Cardiac muscle cell (in vitro differentiated cells and primary cell): ENCODE measurements at places on chromosomes 5 and 9. TPM values are rescaled to one million over a fixed set of nuclear protein-coding genes. Genes with fewer than 3 reads are reported as not detected.

DNA sequence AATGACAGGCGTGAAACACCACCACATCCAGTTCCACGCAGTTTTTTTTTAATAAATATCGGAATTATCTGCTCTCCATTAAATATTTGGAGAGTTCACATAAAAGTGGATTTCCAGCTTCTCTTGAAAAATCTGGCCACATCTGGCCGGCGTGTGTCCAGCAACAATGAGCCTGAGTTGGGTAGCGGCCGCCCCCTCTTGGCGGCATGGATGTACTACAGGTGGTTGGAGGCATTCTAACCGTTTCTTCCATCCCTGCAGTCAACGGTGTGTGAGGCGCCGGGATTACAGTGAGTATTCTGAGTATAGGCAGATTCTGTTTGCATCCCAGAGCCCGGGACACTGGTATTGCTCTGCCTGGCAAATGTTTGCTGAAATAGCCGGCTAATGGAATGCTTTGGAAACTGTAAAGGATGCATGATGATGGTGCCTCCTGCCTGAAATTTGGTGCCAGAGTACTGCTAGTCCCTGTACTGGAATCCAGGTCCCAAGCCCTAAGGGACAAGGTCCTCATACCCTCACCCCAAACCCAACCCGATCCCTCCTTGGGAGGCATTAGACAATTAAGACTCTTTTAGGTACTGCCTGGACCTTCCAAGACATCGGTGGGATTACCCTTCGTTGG, 13.6 kb upstream of the GM2A start:
- no peaks in the 10 kb centered on the region for H3K36me3 ChIP-seq
- H3K27ac ChIP-seq: peak overlapping the region; percentile 97
- peaks cover 21% of the 10 kb centered on the region for H3K4me1 ChIP-seq
- H3K27me3 ChIP-seq: no peaks in the 10 kb centered on the region
- DNase-seq: peak; percentile 87
- H3K4me3 ChIP-seq: no peak overlapping the region

- H3K36me3 ChIP-seq: no peaks in the 10 kb centered on the region
- no peak overlapping the region for H3K4me3 ChIP-seq
- no peaks in the 10 kb centered on the region for H3K4me1 ChIP-seq
- no peak overlapping the region for H3K27ac ChIP-seq
- no peaks in the 10 kb centered on the region for H3K27me3 ChIP-seq
Observed at GRCh38 chr9:133456409-133456808, 3.4 kb upstream of the CACFD1 start.

GRCh38 chr9:104923289-104923688, 4.7 kb downstream of the ABCA1 start:
- peaks cover 9% of the 10 kb centered on the region for H3K4me1 ChIP-seq
- no peak overlapping the region for H3K4me3 ChIP-seq
- no peaks in the 10 kb centered on the region for H3K27me3 ChIP-seq
- H3K27ac ChIP-seq: no peak overlapping the region
- DNase-seq: no peak

- DNase-seq: no peak
- H3K27me3 ChIP-seq: peaks cover 19% of the 10 kb centered on the region
- H3K27ac ChIP-seq: no peak overlapping the region
- no peaks in the 10 kb centered on the region for H3K36me3 ChIP-seq
Observed at GRCh38 chr9:69824499-69825252, 4.1 kb downstream of the CFAP95 start.

DNA sequence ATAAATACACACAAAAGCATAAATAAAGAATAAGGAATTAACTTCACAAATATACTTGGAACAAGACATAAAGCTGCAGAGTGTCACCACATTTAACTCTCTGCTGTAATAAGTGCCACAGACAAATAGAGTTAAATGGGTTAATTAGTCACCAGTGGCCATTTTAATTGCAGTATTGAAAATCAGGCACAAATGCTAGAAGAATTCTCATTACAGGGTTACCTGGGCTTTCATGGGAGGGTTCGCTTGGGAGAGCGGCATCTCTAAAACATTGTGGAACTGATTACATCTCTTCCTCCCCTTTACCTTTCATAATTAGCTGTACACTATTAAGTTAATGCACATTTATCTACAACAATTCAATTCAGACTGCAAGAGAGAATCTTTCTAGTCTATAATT, 505.3 kb upstream of the DAP start:
- H3K36me3 ChIP-seq: no peaks in the 10 kb centered on the region
- H3K4me1 ChIP-seq: no peaks in the 10 kb centered on the region
- H3K27ac ChIP-seq: no peak overlapping the region
- DNase-seq: no peak
- H3K4me3 ChIP-seq: no peak overlapping the region

Gene NR2F1-AS1
- total RNA-seq: 0.25 and 0.45 TPM in 2 replicates

Gene PCDHB1
- total RNA-seq: 0.03 and 0.07 TPM in 2 replicates

Gene TPD52L3
- total RNA-seq: not detected in 2 replicates

GRCh38 chr9:91102269-91102668, 259.4 kb downstream of the AUH start:
- no peak overlapping the region for H3K27ac ChIP-seq
- DNase-seq: no peak
- H3K36me3 ChIP-seq: no peaks in the 10 kb centered on the region

DNA sequence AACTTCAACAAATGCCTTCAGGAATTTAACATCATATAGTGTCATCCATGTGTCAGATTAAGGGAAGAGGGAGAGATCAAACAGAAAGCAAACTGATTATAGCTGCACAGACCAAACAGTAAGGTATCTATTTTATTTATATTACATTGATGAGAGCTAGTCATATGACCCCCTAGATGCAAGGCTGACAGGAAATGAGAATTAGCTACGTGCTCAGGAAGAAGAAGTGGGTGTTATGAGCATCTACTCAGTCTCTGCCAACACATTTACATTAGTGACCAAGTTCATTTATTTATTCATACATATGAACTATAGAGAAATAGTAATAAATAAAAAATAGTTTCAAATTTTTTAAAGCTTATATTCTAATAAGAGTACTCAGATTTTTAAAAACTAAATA, 787.3 kb downstream of the KCTD16 start:
- no peaks in the 10 kb centered on the region for H3K36me3 ChIP-seq
- DNase-seq: no peak
- H3K4me1 ChIP-seq: no peaks in the 10 kb centered on the region
- no peak overlapping the region for H3K4me3 ChIP-seq
- H3K27me3 ChIP-seq: no peaks in the 10 kb centered on the region
- no peak overlapping the region for H3K27ac ChIP-seq

Gene PTGES
- total RNA-seq: 1.4 and 1.9 TPM in 2 replicates

GRCh38 chr9:135907431-135908092, at the start of gene CAMSAP1:
TSS of gene CAMSAP1 (minus strand) at chr9:135907546. CDS start at chr9:135907159, 387 bp downstream.
- H3K27ac ChIP-seq: peak within 1 kb of the TSS; percentile 47
- H3K27me3 ChIP-seq: no peaks in the 10 kb centered on the region
- peak; percentile 97 for DNase-seq
- peaks cover 11% of the 10 kb centered on the region for H3K4me1 ChIP-seq

Gene INSL6
- total RNA-seq: not detected in 2 replicates

- no peak overlapping the region for H3K4me3 ChIP-seq
- no peaks in the 10 kb centered on the region for H3K4me1 ChIP-seq
- no peak overlapping the region for H3K27ac ChIP-seq
Observed at GRCh38 chr5:1165864-1166263, 35.5 kb upstream of the SLC6A19 start.

Gene LIFR
- 21.4 and 35.6 TPM in 2 replicates for total RNA-seq

Gene NXNL2
- 0.56 TPM in 1 of 2 replicates, not detected in the other for total RNA-seq

- no peak for DNase-seq
- no peak overlapping the region for H3K4me3 ChIP-seq
- H3K36me3 ChIP-seq: no peaks in the 10 kb centered on the region
Observed at GRCh38 chr9:115353681-115354080, 235.7 kb upstream of the TNC start.

Gene PCDHGA4
- total RNA-seq: 1.5 and 1.8 TPM in 2 replicates

DNA sequence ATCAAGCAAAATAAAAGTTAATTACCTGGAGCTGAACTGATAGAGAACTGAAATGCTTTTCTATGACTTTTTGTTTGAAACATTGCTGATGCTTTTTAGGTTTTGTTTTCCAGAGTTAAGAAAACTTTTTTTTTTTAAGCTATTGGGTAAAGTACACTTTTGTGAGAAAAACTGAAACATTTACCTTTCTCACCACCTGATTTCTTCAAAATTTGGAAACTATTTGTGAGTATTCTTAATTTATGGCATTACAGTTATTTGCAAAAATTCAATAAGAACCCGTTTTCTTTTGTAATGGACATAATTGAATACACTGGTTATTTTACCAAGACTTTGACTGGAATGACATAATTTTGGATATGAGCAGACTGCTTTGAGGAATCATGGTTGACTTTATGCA, 6.6 kb downstream of the C9orf153 start:
- H3K27ac ChIP-seq: no peak overlapping the region
- H3K4me3 ChIP-seq: no peak overlapping the region
- H3K27me3 ChIP-seq: no peaks in the 10 kb centered on the region

- H3K4me3 ChIP-seq: peak overlapping the region; percentile 78
- DNase-seq: peak; percentile 44
- peaks cover 4% of the 10 kb centered on the region for H3K4me1 ChIP-seq
Observed at GRCh38 chr9:34328500-34328986, 525 bp downstream of the KIF24 start.

Gene NKD2
- total RNA-seq: 3.4 and 4.4 TPM in 2 replicates

DNA sequence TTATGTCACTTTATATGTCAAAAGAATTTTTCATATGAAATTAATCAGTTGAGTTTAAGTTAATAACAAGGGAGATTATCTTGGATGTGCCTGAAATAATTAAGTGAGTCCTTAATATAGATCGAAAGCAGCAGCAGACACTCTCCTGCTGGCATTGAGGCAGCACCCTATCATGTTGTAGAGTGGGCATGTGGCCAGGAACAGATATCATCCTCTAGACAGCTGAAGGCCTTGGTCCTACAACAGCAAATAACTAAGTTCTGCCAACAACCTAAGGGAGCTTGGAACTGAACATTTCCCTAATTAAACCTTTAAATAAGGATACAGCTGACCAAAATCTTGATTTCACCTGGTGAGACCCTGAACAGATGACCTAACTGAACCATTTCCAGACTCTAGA, 25.8 kb upstream of the UGT3A1 start:
- H3K27ac ChIP-seq: no peak overlapping the region
- H3K27me3 ChIP-seq: no peaks in the 10 kb centered on the region
- H3K36me3 ChIP-seq: no peaks in the 10 kb centered on the region
- DNase-seq: no peak

Gene IFNA21
- total RNA-seq: not detected in 2 replicates

GRCh38 chr5:148620696-148621095, 33.6 kb downstream of the HTR4 start:
- no peaks in the 10 kb centered on the region for H3K36me3 ChIP-seq
- no peaks in the 10 kb centered on the region for H3K27me3 ChIP-seq
- DNase-seq: no peak
- H3K27ac ChIP-seq: no peak overlapping the region
- H3K4me1 ChIP-seq: no peaks in the 10 kb centered on the region

Gene ZBTB34
- total RNA-seq: 10.9 and 13.0 TPM in 2 replicates

DNA sequence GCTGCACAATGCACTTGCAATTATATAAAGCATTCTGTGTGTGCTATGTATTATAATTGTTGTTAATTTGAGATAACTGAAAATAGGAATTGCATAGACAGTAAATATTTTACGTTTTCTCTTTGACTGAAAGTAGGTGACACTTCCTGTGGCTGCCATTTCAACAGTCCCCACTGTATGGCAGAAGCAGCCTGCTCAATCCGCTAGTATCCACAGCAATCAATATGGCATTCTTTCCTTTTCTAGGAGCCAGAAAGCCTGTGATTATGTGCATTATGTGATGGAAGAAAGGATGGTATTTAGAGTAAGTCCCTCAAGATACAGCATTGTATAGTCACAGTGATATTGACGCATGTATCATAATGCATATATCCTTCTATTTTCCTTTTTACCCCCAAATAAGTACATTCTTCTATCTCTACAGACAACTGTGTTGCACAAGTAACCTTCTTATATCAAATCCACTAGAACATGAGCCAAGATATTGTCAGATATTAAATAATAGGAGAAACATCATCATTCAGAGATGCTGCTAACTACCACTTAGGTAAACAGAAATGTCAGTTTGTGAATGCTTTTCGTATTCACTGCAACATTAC, 59.7 kb downstream of the CARTPT start:
- no peaks in the 10 kb centered on the region for H3K36me3 ChIP-seq
- H3K27me3 ChIP-seq: no peaks in the 10 kb centered on the region
- peak; percentile 45 for DNase-seq
- peaks cover 6% of the 10 kb centered on the region for H3K4me1 ChIP-seq
- H3K4me3 ChIP-seq: no peak overlapping the region

Gene LCN2
- not detected in 2 replicates for total RNA-seq

- H3K4me3 ChIP-seq: no peak overlapping the region
- peaks cover 38% of the 10 kb centered on the region for H3K36me3 ChIP-seq
- no peak overlapping the region for H3K27ac ChIP-seq
- no peaks in the 10 kb centered on the region for H3K27me3 ChIP-seq
Observed at GRCh38 chr5:157359356-157360055, 93.6 kb downstream of the CYFIP2 start.

GRCh38 chr5:83281658-83282057, 189.9 kb upstream of the VCAN start:
- no peaks in the 10 kb centered on the region for H3K27me3 ChIP-seq
- no peak for DNase-seq
- no peak overlapping the region for H3K4me3 ChIP-seq
- H3K4me1 ChIP-seq: no peaks in the 10 kb centered on the region
- no peaks in the 10 kb centered on the region for H3K36me3 ChIP-seq

GRCh38 chr5:74810915-74811314, 43.9 kb downstream of the NSA2 start:
- H3K4me3 ChIP-seq: no peak overlapping the region
- H3K36me3 ChIP-seq: no peaks in the 10 kb centered on the region
- DNase-seq: no peak
- no peak overlapping the region for H3K27ac ChIP-seq

- H3K27ac ChIP-seq: no peak overlapping the region
- no peaks in the 10 kb centered on the region for H3K36me3 ChIP-seq
- peak; percentile 59 for DNase-seq
- no peak overlapping the region for H3K4me3 ChIP-seq
Observed at GRCh38 chr5:138844812-138845513, 30.2 kb downstream of the LRRTM2 start.

Gene PTGES2
- 132 and 141 TPM in 2 replicates for total RNA-seq

Gene CDC42SE2
- 14.1 and 15.2 TPM in 2 replicates for total RNA-seq

GRCh38 chr9:6188466-6188865, 27.1 kb upstream of the IL33 start:
- no peak overlapping the region for H3K27ac ChIP-seq
- no peak for DNase-seq
- no peaks in the 10 kb centered on the region for H3K36me3 ChIP-seq

DNA sequence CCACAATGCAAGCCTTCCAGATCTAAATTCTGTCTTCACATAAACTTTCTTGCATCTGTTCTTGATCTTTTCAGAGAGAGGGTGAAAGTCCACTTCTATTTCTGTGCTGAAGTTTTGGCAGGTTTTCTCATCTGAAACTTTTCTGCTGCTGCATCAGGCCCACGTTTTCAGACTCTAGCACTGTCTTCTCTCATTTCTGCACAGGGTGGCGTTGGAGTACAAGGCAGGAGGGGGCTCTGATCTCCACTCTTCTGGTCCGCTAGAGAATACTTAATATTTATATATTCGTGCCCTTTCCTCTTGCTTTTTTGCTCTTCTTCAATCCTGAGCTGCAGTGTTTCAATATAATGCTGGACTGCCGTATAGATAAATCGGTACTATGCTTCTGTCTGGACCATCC, 204.0 kb upstream of the PRDM9 start:
- H3K36me3 ChIP-seq: no peaks in the 10 kb centered on the region
- no peaks in the 10 kb centered on the region for H3K4me1 ChIP-seq
- DNase-seq: no peak
- H3K27me3 ChIP-seq: no peaks in the 10 kb centered on the region
- no peak overlapping the region for H3K27ac ChIP-seq

- peaks cover 8% of the 10 kb centered on the region for H3K4me1 ChIP-seq
- H3K36me3 ChIP-seq: peaks cover 30% of the 10 kb centered on the region
- no peaks in the 10 kb centered on the region for H3K27me3 ChIP-seq
- H3K27ac ChIP-seq: no peak overlapping the region
Observed at GRCh38 chr5:77033338-77033737, 3.1 kb downstream of the AGGF1 start.
